Right atrium auricular region (tissue), 2 donors: ENCODE measurements at places on chromosomes 2 and 18. TPM values are rescaled to one million over a fixed set of nuclear protein-coding genes. Genes with fewer than 3 reads are reported as not detected.

DNA sequence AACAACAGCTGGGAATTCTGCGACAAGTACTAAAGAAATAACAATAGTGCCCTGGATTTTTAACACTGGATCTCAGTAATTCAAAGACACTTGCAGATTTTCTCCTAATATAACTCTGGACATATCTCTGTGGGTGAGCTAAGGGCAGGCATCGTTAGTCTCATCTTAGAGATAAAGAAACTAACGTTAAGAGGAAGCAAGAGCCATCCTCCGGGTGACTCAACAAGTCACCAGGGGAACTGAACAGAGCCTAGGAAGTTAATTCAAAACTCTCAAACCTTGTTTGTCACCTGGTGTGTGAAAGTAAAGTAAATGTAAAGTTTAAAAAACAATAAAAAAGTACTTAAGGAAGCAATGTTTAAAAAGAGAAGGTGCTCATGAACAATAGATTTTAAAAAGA is 41.6 kb upstream of the NRP2 start:
- no peaks in the 10 kb centered on the region for H3K36me3 ChIP-seq
- no peaks in the 10 kb centered on the region for H3K27me3 ChIP-seq
- peaks cover 5% of the 10 kb centered on the region for H3K4me1 ChIP-seq
- H3K27ac ChIP-seq, result no peak overlapping the region
- no peak for DNase-seq

DNA sequence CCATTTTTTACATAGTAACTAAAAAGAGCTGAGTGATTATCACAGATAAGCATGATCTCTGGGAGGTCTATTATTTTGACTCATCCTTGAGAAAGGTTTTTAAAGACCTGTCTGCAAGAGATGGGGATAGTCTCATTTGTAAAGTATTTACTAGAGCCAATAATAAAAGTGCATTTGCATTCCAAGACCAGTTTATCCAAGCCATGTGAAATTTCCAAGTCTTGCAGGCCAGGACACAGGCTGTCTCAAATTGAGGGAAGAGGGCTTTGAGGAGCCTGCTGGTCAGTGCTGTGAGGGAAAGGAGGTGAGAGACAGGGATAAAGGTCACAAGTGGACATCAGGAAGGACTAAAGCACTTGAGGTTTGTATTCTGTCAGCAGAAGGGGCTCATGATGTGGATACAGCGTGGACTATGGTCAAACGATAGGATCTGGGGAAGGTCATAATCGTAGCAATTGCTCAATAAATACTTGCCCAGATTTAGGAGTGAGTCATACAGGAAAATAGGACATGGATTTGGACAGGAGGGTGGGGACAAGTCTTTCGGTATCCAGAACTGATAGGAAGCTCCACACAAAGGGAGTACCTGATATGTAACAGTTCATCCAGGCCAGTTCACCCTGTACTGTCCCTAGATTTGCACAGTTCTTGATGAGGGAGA is 6.6 kb upstream of the CDH2 start:
- no peaks in the 10 kb centered on the region for H3K36me3 ChIP-seq
- peaks cover 1% of the 10 kb centered on the region for H3K4me1 ChIP-seq
- no peak overlapping the region for H3K4me3 ChIP-seq
- no peak for DNase-seq

The IL37 gene
- total RNA-seq, result not detected

The GPBAR1 gene
- total RNA-seq, result 10.7 TPM

The RAX gene
- not detected for total RNA-seq
